ENCODE measurements at places on chromosomes 2 and 18.

GRCh38 chr2:12106440-12107080 is 360.1 kb downstream of the LPIN1 start:
- no peak for DNase-seq

- no peak for DNase-seq
Measured at GRCh38 chr2:135783439-135783838, 41.8 kb downstream of the UBXN4 start.

- DNase-seq = no peak
Measured at GRCh38 chr2:65789923-65790675, 357.7 kb upstream of the SPRED2 start.

- peak; percentile 68 for DNase-seq
Measured at GRCh38 chr18:23071285-23071684, 64.0 kb upstream of the CABLES1 start.

- no peak for DNase-seq
Measured at GRCh38 chr2:170391018-170391417, 213.1 kb downstream of the MYO3B start.

GRCh38 chr18:58668897-58669296 is 2.4 kb upstream of the MALT1 start:
- DNase-seq = no peak

GRCh38 chr2:112290088-112290487 is 14.7 kb downstream of the ZC3H6 start:
- DNase-seq = no peak

All from stimulated activated CD8-positive, alpha-beta memory T cell treated with anti-CD3 and anti-CD28 coated beads, Interleukin-12 subunit alpha, Interleukin-12 subunit beta, amount 100 ng/mL, for 1 hour (primary cell).